ENCODE measurements at places on chromosomes 3 and 15.

- DNase-seq = no peak
Measured at GRCh38 chr3:117761703-117762620, 1052.4 kb downstream of the TUSC7 start.

DNA sequence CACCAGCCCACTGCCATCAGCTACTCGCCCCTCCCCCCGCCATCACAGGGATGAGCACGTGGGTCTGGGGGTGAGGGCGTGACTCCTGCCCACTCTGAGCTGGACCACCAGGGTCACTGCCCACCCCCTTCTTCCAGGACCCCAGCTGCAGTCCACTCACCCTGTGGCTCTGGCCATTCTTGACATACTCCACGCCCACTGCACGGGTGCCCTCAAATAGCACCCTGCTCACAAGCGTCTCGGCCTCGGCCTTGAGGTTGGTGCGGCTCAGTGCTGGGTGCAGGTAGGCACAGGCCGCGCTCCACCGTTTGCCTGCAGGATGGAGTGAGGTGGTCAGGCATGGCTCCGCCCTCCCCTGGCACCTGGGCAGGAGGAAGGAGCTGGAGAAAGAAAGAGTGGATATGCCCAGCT is 23.9 kb downstream of the CHDH start:
- no peak for DNase-seq

DNA sequence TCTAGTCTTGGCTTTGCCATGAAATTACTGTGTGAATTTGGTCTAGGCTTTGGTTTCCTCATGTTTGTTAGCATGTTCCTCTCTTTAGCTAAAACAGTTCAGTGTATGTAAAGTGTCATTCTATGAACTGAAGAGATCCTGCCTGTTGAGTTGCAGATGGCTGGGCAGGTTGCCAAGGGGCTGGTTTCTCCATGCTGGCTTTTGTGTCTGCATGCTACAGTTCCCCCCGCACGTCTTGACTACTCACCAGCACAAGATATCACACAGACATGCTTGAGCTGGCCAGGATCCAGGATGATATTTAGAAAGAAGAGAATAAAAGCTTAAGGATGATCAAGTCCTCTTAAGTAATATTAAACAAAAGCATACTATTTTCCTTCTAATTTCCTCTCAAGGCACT is 90.2 kb downstream of the CERS3 start:
- no peak for DNase-seq

- no peak for DNase-seq
Measured at GRCh38 chr15:31024979-31025378, 33.6 kb upstream of the MTMR10 start.

DNA sequence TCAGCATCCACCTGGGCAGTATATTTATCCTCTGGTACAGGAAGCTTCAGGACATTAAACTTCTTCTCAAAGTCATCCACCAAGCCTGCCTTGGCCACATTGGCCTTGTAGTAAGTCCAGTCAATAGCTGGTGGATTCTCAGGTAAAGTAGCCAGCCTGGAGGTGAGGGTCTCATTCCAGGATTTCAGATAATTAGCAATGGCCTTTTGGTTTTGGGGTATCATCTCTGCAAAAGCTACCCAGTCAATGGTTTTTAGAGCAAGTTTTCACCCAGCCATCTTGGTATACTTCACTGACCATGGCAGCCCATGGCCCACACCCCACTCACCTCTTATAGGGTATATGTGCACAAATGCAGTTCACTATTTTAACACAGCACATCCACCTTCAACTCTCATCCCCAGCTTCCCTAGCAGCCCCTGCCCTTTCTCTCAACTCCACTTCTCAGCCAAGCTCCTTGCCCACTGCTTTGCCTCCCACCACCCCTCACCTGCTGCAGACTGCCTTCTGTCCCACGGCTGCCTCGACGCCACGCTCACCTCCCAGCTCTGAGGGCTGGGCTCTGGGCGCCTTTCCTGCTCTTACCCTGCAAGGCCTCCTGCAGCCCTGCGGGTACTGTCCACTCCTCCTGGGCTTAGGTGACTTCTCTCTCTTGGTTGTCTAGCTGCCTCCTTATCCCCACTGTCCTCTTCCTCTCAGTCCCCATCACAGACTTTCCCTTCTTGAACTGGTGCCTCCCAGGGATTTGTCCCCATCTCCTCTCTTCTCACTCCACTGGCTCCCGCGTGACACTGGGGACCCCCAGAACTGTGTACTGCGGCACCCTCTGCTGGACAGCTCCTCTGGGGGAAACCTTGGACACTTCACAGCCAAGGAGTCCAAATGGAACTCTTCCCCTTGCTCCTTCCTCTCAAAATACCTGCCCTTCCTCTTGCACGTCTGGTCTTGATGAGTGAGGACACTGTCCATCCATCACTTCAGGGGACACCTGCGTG is 1.7 kb upstream of the TGM5 start:
- no peak for DNase-seq
